Hematopoietic multipotent progenitor cell treated with erythropoietin and hydrocortisone succinate and interleukin-3 and kit ligand, for 4 days (in vitro differentiated cells): ENCODE measurements at places on chromosomes 11 and 22.

DNA sequence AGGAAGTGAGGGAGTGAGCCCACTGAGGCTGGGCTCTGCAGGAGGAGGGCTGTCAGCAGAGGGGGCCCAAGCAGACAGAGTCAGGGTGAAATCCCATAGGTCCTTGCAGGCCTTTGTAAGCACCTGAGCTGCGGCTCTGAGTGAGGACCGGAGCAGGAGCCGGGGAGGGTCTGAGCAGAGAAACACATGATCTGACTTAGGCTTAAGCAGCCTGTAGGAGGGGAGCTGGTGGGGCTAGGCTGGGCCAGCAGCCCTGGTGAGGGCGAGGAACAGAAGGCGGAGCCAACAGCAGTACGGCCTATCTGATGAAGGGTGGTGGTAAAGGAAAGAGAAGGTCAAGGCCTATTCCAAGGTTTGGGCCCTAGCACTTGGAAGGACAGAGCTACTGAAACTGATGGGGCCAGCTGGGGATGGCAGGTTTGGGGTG, 26.9 kb upstream of the CBX7 start:
- peak; percentile 13 for DNase-seq

GRCh38 chr11:3684129-3684818, 13.1 kb upstream of the CHRNA10 start:
- DNase-seq: no peak

DNA sequence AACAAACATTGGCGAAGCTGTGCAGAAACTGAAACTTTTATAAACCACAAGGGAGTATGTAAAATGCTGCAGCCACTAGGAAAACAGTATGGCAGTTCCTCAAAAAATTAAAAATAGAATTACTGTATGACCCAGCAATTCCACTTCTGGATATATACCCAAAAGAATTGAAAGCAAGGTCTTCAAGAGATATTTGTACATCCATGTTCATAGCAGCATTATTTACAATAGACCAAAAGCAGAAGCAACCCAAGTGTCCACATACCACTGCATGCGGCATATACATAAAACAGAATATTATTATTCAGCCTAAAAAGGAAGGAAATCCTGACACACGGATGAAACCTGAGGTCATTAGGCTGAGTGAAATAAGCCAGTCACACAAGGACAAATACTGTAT, 85.8 kb downstream of the RELT start:
- peak; percentile 58 for DNase-seq

GRCh38 chr11:42925916-42926315, 385.9 kb upstream of the API5 start:
- DNase-seq: no peak
